ENCODE measurements at places on chromosomes 6 and 20.
A peak's percentile ranks its signal among the peaks of the same experiment; 100 is the strongest.

GRCh38 chr6:117298941-117299340 lies 33.6 kb downstream of the VGLL2 start:
- no peak for DNase-seq

- no peak for DNase-seq
Observed at GRCh38 chr6:83047065-83047754, 18.4 kb downstream of the UBE3D start.

DNA sequence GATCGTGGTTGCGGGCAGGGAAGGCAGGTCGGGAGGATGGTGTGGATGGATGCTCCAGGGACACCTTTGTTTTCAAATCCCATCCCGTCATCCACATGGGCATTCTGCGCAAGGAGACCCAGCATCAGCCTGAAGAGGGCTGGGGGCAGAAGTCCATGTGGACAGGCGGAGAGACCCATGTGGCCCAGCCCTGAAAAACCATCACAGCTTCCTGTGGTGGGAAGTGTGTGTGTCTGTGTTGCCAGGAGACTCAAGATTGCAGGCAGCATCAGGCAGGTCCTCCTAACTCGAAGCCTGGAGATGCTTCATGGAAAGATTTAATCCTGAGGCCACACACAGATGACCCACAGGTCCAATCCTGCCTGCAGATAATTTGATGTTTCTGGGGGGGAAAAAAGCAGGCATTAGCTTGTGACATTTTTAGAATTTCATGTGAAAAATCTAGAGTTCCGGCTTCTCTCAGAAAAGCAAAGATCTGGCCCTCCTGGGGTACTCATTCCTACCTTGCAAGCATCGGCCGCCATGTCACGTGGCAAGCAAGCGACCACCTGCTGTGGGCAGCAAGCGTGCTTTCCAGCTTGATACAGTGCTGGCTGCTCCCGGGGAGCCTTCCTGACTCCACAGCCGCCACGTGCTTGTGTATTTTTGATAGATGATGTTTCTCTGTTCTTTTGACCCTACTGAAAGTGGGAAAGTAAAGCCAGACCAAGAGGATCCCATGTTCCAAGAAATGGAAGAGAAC lies 25.8 kb downstream of the BCAS4 start:
- no peak for DNase-seq

DNA sequence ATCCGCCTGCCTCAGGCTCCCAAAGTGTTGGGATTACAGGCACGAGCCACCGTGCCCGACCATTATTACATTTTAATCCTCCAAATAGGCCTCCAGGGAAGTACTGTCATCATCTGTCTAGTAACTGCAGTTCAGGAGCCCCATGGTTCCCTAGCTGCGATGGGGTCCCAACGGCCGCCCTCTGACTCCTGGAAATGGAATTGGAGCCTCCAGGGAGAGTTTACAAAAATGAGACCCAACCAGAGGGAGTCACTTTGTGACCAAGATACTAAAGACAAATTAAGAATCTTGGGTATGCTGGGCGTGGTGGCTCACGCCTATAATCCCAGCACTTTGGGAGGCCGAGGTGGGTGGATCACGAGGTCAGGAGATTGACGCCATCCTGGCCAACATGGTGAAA lies 36.7 kb downstream of the TFAP2C start:
- DNase-seq: no peak

DNA sequence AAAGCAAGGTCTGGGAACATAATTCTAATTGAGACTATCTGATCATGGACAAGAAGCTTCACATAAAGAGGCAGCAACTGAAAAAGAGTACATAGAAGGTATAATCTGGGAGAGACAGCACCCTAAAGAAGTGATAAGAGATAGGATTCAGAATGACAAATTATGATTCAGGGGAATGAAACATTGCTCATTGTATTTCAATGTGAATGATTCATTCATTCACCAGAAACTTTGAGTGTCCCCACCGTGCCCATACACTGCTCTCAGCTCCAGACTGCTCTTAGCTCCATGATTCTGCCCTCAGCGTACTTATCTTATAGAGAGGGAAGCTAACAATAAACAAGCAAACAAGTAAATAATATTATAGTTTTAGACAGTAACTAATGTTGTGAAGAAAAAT lies 329.3 kb upstream of the IRAK1BP1 start:
- DNase-seq: no peak

DNA sequence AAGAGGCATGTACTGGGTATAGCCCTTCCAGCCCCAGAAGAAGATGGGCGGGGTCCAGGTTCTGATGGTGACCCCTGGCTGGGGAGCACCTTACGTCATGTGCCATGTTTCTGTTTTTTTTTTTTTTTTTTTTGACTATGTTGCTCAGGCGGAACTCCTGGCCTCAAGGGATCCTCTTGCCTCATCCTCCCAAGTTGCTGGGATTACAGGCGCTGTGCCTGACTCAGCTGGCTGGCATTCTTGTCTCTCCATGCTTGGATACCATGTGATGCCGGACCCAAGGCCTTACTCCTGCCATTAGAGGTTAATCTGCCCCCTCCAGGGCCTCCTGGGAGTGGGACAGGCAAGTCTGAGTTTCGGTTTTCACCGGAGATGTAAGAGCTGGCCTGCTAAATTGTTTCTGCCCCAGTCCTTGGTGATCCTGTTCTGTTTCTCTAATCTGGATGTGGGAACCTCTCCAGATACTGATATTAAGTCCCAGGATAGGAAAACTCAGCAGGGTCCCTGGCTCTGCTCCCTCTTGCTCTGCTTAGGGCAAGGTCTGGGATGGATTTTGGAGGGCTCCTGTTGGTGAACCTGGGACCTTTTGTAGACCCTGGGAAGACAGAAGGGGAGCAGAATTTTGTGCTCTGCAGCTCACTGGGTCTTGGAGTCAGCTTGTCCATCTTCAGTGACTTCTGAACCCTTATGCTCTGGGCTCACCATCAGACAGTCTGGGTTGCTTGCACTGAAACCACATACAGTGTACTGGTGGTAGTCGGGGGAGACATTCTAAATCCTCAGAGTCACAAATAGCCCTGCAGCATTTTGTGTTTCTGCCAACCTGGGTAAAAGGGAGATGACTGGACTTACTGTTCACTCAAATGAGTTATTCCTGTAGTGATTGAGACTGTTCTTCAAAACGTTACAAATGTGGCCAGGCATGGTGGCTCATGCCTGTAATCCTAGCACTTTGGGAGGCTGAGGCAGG lies 45.1 kb downstream of the PTK7 start:
- no peak for DNase-seq

DNA sequence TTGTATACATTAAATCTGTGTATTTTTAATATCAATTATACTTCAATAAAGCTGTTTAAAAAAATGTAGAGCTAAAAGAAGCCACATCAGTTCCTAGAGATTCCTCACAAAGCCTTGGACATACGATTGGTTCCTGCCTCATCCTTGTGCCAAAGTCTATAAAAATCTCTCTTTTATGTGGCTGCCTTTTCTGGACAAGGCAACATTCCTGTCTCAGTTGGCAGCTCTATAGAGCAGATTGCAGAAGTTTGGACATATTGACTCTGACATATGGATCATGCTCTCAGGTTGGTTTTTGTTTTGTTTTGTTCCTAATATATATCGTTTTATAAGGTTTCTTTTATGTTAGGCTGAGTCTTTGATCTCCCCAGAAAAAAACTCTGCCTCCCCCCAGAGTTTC lies 148.9 kb downstream of the MAFB start:
- no peak for DNase-seq

DNA sequence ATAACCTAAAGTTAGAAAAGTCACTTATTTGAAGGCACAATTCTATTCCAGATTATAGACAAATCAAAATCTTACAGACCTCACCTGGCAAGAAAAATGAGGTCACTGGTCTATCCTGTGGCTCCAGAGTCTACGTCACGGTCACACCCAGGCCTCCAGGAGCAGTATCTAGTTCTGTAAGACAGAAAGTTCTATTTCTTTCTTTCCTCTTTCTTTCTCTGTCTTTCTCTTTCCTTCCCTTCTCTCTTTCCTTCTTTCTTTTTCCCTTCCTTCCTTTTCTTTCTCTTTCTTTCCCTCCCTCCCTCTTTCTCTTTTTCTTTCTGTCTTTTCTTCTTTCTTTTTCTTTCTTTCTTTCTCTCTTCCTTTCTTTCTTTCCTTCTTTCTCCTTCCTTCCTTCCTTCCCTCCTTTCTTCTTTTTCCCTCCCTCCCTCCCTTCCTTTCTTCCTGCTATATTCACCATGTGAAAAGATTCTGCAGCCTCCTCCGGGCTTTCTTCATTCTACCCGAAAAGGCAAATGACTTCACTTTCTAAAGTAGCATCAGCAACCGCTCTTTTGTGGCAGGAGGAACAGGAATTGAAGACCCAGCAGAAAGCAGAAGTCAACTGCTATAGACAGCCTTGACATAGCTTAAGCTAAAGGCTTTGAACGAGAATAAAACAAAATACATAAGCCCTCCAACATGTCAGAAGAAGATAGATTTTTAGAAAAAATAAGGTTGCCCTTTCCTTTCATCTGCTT lies 83.9 kb upstream of the SIRPG start:
- no peak for DNase-seq

DNA sequence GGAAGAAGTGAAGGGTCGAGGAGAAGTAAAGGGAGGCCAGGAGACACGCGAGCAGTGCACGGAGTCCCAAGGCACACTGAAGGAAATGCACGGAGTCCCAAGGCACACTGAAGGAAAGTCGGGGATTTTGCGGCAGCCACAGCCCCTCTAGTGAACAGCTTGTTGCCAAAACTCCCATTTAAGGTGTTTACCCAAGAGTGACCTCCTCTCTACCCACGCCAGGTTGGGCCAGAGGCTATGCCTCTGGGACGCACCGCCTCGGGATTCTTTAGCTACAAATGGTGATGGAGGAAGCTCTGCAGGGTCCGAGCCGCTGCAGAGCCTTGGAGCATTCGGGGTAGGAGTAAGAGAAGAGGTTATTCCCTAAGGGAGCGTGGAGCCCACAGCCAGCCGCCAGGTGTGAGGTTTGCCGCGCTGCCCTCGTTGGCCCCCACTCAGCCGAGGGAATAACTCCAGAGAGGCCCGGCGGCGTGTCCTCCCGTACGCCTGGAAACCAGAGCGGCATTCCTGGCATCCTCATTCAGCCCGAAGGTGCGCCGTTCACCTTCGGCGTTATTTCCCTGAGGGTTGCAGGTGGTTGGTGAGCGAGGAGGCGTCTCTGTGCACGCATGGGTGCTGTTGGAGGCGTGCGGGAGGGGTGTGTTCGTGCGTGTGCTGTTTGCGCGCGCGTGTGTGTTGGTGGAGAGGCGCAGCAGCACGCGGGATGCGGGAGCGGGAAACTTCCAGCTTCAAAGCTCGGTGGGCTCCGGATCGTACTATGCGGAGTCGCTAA lies 3.4 kb upstream of the MAFB start:
- DNase-seq: no peak

GRCh38 chr6:1013656-1014430 lies 298.1 kb upstream of the FOXQ1 start:
- no peak for DNase-seq

DNA sequence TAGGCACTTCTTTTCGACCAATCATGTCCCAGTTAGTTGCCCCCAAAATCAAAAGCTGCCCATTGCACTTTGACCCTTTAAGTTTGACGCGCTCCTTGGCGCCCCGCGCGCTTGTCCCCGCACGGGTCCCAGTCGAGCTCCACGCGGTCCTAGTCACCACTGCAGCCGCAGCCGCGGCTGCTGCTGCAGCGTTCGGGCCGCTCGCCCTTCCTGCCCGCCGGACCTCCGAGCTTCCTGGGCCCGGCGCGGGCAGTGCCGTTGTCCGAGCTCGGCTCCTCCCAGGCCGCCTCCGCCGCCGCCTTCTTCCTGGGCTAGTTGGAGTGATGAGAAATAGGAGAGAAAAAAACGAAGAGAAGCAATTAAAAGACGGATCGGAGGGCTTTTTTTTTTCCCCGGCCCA lies 185.7 kb upstream of the COL21A1 start:
- DNase-seq: no peak

DNA sequence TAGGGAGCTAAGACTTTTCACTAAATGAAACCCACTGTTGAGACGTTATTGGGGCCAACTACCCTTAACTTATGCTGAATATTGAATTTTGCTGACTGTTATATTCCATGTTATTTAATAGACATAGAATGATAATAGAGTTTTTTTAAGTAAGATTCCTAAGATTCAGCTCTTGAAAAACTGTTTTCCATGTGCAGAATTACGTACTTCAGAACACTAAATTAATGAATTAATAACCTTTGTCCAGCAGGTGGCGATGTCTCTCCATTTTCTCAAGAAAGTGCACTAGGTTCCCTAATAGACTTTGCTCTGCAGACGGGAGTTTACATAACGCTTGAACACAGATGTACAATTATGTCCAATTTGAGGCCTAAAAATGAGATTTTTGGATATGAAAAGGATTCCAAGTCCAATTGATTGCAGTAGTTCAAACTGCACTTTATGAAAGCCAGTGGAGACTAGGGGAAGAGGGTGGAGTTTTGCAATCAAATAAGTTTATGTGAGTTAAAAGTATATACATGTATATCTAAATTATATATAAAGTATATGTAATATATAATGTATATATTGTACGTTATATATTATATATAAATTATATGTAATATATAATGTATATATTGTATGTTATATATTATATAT lies 282.1 kb downstream of the UST start:
- peak; percentile 70 for DNase-seq

- no peak for DNase-seq
Observed at GRCh38 chr6:158205169-158205944, 37.2 kb downstream of the GTF2H5 start.

DNA sequence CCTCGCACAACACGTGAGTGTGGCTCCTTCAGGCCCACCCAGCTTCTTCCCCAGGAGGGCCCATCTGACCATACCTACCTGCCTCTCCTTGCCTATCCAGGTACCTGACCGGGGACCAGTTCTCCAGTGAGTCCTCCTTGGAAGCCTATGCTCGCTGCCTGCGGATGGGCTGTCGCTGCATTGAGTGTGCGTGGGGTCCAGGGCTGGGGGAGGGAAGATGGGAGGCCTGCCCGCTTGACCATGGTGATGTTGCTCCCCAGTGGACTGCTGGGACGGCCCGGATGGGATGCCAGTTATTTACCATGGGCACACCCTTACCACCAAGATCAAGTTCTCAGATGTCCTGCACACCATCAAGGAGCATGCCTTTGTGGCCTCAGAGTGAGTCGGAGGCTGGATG lies 26.5 kb downstream of the PLCG1 start:
- no peak for DNase-seq

- no peak for DNase-seq
Observed at GRCh38 chr20:21796059-21796458, 90.6 kb downstream of the PAX1 start.

GRCh38 chr6:89866024-89866678 lies 28.1 kb upstream of the GJA10 start:
- no peak for DNase-seq

- no peak for DNase-seq
Observed at GRCh38 chr6:119125576-119125975, 47.1 kb upstream of the FAM184A start.

GRCh38 chr6:12092762-12093161 lies 80.7 kb downstream of the HIVEP1 start:
- DNase-seq: no peak

All from effector memory CD8-positive, alpha-beta T cell (primary cell).